Natural killer cell treated with Interleukin-12 subunit alpha and Interleukin-12 subunit beta and Interleukin-15 and Interleukin-18, amount 100 ng/mL, for 72 hours (primary cell): ENCODE measurements at places on chromosomes 3 and 15.

DNA sequence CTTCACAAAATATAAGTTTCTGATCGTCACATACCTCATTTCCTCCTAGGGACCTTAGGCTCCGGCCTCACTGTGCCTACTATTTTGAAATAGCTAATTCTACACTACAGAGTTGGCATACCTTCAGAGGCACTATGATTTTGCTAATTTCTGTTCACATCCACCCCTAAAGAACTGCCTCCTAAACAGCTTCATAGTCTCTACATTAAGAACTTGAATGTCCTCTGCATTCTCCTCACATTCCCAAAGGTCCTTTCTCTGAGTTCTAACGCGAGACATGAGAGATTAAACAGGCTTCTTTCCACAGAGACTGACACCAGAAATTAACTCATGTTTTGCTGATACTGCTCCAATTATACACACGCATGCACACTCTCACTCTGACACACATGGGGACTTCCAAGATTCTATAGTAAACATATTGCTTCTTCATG is 75.5 kb downstream of the DLG1 start:
- DNase-seq = no peak

- DNase-seq = no peak
These were observed 62.7 kb downstream of the PDE8A start for GRCh38 chr15:85044251-85044853.

DNA sequence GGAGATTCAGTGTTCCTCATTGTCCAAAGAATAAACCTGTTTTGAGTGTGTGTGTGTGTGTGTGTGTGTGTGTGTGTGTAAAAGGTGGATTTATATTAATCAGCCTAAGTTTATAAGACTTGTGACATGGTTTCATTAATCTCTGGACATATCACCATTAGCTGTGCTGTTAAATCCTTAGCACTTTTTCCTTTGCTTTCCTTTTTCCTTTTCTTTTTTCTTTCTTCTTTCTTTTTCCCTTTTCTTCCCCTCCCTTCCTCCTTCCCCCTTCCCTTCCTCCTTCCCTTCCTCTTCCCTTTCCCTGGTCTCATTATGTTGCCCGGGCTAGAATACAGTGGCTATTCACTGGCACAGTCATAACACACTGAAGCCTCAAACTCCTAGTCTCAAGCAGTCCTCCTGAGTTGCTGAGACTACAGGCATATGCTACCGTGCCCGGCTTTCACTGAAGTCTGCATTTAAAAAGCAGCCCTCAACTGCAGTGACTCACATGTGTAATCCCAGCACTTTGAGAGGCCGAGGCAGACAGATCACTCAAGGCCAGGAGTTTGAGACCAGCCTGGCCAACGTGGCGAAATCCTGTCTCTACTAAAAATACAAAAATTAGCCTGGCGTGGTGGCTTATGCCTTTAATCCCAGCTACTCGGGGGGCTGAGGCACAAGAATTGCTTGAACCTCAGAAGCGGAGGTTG is 28.6 kb upstream of the ITPKA start:
- DNase-seq = no peak

DNA sequence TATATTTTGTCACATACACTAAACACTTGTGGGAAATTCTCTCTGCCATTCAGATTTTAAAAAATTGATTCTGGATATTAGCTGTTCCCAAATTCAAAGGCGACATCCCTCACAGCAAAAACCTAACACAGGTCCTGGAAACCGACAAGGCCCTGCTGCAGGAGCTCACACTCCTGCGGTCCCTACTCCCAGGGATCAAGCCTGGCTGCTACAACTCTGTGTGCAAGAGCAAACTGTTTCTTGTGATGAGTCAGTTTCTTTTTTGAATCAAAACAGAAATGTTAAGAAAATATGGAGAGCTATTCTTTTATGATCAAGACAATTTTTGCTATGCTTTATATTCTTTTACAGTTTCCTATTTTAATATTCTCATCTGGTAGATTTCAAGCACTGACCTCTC is 51.0 kb upstream of the TJP1 start:
- DNase-seq = no peak

DNA sequence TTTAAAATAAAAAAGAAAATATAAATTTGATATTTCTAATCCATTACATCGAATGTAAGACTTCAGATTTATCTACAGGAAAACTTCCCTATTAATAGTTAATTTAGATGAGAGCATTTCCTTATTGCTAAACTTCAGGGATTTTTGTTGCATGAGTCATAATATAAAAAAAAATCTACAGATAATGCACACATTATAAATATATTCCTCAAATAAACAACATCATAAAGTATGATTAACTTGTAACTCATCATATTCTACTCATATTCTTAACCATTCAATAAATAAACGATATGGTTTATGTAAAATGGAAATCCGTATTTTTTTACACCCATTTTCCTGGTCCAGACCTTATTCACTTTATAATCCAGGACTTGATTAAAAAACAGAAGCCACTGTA is 477.0 kb downstream of the EPHA3 start:
- no peak for DNase-seq

- no peak for DNase-seq
These were observed 86.1 kb upstream of the NTRK3 start for GRCh38 chr15:88342666-88343065.

GRCh38 chr3:86991482-86991815 is 500 bp upstream of the VGLL3 start:
- no peak for DNase-seq

GRCh38 chr3:78634316-78634715 is 1133.5 kb downstream of the ROBO1 start:
- no peak for DNase-seq

- no peak for DNase-seq
These were observed 18.2 kb downstream of the HRG start for GRCh38 chr3:186683979-186684378.

DNA sequence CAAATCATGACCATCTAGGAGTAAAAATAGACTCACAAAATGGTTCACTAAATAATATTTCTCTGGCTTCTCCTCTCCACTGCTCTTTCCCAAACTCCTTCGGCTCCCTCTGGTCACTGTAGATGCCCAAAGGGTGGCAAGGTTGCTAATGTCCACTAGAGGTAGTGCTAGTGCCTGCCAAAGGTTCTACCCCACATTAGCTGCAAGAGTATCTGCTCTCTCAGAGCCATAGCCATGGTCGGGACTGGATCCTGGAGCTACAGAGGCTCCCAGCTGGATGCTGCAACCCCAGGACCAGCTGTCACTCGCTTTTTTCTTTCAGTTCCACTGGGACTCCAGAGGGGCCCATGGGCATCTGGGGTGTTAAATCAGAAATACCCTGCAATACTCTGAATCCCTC is 8.5 kb downstream of the HTR3D start:
- DNase-seq = no peak

- DNase-seq = no peak
These were observed 51.9 kb downstream of the RASA2 start for GRCh38 chr3:141538568-141539240.

- DNase-seq = no peak
These were observed 229.3 kb downstream of the TAFA4 start for GRCh38 chr3:68703066-68703465.

- DNase-seq = no peak
These were observed 239.1 kb downstream of the MCTP2 start for GRCh38 chr15:94470492-94470891.

DNA sequence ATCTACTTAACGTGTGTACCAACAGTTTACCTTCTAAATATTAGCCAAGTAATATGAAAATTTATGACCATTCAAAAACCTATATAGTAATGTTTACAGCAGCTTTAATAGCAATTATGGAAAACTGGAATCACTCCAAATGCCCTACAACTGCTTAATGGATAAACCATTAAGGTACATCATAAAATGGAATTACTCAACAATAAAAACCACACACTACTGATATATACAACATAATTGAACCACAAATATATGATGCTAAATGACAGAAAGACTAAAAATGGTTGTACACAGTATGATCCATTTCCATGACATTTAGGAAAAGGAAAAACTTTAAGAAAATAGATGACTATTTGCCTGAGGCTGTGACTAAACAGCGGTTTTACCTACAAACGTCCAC is 467.1 kb upstream of the EPHA6 start:
- DNase-seq = no peak

- DNase-seq = no peak
These were observed 26.5 kb downstream of the PPP2R3A start for GRCh38 chr3:135992072-135992471.

GRCh38 chr15:65525622-65526021 is 4.6 kb upstream of the HACD3 start:
- no peak for DNase-seq

- no peak for DNase-seq
These were observed 540.5 kb upstream of the ATP11B start for GRCh38 chr3:182252802-182253201.

- no peak for DNase-seq
These were observed 221.8 kb downstream of the SNRPN start for GRCh38 chr15:25176616-25176923.

- DNase-seq = no peak
These were observed 325.3 kb downstream of the ROBO2 start for GRCh38 chr3:77365152-77365551.

DNA sequence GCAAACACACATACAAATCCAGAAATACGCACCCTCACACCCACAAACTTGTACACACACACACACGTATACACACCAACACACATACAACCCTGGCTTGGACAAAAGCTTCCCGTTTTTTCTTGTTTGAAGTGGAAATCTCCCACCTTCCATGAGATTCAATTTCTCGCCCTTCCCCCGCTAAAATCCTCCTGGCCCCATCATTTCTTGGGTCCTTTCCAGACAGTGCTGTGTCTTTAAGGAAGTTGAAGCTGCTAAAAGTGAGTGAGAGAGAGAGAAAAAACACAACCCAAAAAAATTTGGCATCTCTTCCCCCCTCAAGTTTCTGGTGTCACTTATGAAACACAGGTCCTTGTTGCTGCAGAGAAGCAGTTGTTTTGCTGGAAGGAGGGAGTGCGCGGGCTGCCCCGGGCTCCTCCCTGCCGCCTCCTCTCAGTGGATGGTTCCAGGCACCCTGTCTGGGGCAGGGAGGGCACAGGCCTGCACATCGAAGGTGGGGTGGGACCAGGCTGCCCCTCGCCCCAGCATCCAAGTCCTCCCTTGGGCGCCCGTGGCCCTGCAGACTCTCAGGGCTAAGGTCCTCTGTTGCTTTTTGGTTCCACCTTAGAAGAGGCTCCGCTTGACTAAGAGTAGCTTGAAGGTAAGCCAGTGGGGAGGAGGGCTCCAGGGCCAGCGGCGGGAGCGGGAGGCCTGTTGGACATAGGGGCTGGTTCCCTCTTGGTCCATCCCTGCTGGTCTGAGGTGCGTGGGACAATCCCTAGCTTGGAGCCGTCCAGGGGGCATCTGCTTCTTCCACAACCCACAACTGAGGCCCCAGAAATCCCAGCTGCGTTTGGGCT is at the start of gene ISLR:
TSS of gene ISLR (plus strand) at position 331 of the 839 bp plus-strand sequence. CDS start 1,149 bp downstream, outside the sequence.
- no peak for DNase-seq

GRCh38 chr3:17355591-17355990 is 386.8 kb downstream of the TBC1D5 start:
- no peak for DNase-seq

- no peak for DNase-seq
These were observed 394.1 kb downstream of the TUSC7 start for GRCh38 chr3:117103675-117104074.

GRCh38 chr3:12959410-12959809 is 113.8 kb downstream of the IQSEC1 start:
- no peak for DNase-seq

DNA sequence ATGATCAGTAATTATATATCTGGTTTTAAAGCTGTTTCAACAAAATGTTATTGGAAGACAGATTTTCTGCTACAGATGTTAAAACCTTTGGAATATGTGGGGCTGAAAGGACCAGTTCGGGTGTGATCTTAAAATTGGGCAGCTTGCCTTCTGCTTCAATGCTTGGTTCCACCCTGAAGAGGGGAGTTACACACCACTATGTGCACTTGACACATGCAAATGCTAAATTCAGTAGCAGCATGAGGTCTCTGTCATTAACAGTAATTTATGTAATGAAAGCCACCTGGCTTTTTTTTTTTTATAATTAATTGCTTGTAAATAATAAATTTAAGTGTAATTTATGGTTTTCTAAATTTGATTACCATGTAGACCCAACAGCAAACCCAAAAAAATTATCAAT is 24.6 kb downstream of the CDIN1 start:
- DNase-seq = no peak

GRCh38 chr15:64915518-64916227 is 4.0 kb downstream of the ANKDD1A start:
- no peak for DNase-seq

DNA sequence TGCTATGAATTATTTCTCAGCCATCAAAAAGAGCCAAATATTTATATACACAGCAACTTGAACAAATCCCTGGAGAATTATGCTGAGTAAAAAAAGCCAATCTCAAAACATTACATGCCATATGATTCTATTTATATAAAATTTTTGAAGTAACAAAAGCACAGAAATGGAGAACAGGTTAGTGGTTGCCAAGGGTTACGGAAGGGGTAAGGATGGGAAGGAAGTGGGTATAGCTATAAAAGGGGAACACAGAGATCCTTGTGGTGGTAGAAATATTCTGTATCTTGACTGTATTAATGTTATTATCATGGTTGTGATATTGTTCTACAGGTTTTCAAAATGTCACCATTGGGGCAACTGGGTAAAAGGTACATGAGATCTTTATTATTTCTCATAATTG is 62.3 kb upstream of the ASB14 start:
- no peak for DNase-seq

DNA sequence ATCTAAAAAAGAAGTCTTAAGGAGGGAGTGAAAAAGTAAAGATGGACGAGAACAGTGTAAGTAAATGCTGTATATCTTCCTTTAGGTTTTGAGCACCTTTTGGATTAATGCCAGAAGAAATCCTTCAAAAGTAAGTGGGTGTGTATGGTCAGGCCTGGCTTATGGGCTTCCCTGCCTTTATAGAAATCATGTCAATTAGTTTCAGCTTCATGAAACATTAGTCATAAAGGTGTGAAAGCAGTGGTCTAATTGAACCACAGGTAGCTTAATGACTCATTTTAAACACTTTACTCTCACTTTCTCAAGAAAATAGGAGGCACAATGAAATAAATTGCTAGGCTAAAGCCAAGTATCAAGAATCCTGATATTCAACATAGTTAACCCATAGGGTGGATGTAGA is 467.4 kb upstream of the DPPA4 start:
- no peak for DNase-seq

DNA sequence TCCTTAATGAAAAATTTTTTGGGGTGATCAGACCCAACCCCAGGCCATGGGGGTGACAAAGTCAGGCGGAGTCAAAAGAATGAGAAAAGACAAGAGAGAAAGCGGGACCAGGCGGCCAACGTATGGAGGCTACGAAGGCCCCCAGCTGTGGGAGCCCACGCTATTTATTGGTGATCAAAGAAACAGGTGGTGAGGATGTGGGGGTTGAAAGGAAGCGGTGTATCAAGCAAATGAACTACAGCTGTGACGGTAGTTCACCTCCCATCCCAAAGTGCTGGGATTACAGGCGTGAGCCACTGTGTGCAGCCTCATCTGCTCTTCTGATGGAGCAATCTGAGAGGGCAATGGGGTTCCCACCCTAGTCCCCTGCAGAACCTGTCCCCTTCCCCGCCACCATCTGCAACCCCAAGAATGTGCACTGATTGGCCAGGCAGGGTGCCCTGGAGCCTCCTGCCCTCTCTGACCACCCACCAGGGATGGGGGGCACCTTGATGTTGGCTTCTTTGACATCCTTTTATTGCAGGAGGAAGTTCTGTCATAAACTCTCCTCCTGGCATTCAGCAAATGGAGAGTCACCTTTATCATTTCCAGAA is 1.1 kb upstream of the CHRNA3 start:
- DNase-seq = no peak
